CD4-positive, alpha-beta T cell treated with Interleukin-12 subunit alpha and Interleukin-12 subunit beta, for 1 hour (primary cell): ENCODE measurements at places on chromosomes 12 and 14.

DNA sequence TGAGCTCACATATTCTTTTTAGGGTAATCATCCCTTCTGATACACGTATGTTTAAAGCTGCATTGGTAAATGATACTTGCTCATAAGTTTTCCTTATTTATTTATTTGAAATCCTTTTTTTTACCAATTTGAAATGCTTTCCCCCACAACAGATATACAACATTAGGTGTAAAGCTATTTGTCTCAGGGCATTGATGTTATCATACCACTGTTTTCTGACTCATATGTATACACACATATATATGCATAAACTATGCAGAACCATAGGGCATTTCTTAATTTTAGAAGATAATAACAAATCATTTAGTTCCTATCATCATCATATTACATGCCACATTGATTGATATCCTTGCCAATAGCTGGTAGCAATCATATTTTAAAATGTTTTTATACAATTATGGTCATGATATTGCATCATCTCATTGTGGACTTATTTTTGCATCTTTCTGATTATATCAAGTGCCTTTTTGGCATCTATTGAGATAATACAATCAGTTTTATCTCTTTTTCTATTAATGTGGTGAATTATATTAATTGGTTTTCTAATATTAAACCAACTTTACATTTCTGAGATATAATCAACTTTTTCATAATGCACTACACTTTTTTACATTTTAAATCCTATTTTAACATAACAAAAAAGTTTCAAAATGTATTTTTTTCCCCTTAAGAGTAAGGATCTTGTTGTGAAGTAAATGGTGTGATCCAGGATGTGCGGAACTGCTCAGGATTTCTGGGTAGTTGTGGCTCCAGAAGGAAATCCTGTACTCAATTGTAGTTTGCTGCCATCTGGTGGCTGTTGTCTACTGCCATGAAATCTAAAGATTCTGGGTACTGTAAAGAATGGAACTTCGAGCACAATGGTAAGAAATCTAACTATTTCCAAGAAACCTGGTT is 16.7 kb downstream of the OR9K2 start:
- peak; percentile 48 for DNase-seq

DNA sequence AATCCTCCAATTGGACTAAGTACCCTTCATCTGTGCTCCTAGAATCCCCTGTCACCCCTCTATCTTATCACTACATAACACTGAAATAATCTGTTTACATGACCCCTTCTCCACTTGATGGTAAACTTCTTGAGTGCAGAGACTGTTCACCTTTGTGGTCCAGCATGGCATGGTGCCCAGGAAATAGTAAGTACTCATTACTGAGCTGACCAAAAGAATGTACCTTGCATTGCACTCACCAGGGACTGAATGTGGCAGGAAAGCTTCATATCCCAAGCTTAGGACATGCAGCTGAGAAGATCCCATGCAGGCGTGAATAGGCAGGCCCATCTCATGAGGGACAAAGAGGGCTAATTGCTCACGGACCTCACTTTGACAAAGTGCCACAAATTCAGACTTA is 1.4 kb upstream of the GARIN2 start:
- DNase-seq = no peak

DNA sequence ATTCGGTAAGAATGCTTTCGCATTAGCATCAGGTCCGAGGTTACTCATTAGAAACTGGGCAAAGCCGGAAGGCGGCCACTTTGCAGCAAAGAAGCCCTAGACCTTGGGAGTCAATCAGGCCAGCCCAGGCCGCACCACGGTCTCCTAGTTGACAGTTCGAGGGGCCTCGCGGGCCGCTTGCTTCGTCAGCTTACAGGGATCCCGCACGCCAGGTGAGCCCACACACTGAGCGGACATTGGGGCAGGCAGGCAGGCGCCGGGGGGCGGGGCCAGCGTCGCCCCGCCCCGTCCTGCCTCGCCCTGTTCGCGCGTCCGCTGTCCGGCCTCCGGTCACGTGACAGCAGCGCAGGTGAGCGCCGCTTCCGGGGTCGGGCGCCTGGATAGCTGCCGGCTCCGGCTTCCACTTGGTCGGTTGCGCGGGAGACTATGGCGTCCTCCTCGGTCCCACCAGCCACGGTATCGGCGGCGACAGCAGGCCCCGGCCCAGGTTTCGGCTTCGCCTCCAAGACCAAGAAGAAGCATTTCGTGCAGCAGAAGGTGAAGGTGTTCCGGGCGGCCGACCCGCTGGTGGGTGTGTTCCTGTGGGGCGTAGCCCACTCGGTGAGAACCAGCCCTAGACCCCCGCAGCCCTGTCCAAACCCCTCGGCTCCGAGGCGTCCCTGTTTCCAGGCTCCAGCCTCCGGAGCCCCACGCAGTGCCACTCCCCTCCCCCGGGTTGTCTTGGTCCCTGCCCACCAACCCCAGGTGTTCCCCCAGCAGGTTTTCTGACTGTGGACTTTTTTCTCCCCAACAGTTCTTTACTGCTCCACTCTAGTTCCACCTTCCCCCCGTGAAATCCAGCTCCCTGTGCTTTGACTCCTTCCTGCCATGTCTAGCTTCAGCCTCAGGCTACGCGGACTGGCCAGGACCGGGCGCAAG is at the start of gene PIP4K2C:
Gene PIP4K2C, plus strand, starts transcription at position 329 of the 918 bp plus-strand sequence. Its CDS starts 98 bp downstream, at position 427.
- peak; percentile 88 for DNase-seq

GRCh38 chr14:21510735-21511657 is at the start of gene METTL3:
Gene METTL3 (minus strand): TSS chr14:21511340. CDS start chr14:21511223, 117 bp downstream.
- peak; percentile 96 for DNase-seq

DNA sequence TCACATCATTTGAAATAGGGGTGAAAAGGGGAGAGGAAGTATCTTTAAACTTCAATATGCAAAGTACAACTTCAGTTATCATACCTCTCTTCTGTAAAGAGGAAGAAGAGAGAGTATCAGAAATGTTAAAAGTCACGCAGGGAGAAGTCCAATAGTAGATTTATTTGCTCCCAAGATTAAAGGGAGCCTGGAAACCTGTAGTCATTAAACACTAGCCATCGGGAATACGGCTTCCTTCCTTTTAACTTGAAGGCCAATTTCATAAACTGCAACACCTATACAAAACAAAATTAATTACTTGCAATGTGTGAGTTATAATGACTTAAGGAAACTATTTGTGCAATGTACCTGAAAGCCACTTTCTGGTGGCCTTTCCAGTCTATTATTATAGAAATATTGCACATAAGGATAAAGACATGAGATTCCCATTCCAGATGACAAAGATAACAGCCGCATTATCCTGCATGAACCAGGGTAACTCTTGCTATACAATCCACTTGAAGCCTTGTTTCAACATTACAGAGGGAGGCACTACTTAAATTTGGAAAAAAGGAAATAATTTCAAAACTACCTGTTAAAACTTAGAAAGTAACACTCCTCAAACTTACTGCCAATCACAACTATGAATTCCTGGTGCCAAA is 4.6 kb downstream of the BTG1 start:
- no peak for DNase-seq

GRCh38 chr12:1864456-1864855 is 44.1 kb downstream of the LRTM2 start:
- DNase-seq = no peak

GRCh38 chr12:54052438-54053002 is 1.1 kb upstream of the HOXC4 start:
- DNase-seq = no peak

- no peak for DNase-seq
Measured at GRCh38 chr12:51127050-51127729, 43.8 kb upstream of the CSRNP2 start.

- no peak for DNase-seq
Measured at GRCh38 chr14:77485901-77486678, 12.5 kb downstream of the ISM2 start.

- no peak for DNase-seq
Measured at GRCh38 chr12:45712319-45712718, 17.2 kb upstream of the ARID2 start.
